AML-193 (cell line): ENCODE measurements at places on chromosomes 2 and 18.

- no peak for DNase-seq
Measured at GRCh38 chr2:37366773-37367172, 22.3 kb downstream of the QPCT start.

GRCh38 chr18:76859474-76860339, 37.4 kb downstream of the ZNF236 start:
- no peak for DNase-seq

GRCh38 chr18:23398401-23398800, 54.7 kb upstream of the RIOK3 start:
- DNase-seq, result no peak

DNA sequence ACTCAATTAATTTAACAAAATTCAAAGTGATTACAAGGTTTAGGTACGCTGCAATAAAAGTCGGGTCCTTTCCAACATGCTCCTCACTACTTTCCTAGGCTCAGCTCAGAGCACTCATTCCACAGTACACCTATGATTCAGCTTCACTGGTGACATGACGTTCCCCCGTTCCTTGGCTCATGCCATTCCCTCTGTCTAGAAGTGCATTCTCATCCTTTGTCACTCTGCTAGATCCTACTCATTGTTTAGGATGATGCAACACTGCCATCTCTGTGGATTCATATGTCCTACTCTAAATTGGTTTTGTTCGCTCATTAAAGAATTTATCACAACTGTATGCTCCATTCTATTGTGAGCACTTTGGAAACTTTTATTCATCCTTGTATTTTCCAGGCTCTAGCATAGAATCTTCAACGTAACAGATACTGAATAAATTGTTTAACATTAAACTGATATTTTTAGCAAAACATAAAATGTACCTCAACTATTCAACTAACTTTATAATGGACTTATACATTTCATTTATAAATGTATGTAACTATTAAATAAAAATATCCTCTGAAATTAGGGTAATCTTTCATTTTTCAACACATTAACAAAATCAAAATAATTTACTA, 78.6 kb downstream of the FAM228A start:
- no peak for DNase-seq
